ENCODE measurements at places on chromosomes 2 and 18.
A peak's percentile ranks its signal among the peaks of the same experiment; 100 is the strongest.

- DNase-seq = no peak
Observed at GRCh38 chr18:13273800-13274199, 55.2 kb downstream of the LDLRAD4 start.

- no peak for DNase-seq
Observed at GRCh38 chr2:217930761-217931563, 71.8 kb downstream of the TNS1 start.

DNA sequence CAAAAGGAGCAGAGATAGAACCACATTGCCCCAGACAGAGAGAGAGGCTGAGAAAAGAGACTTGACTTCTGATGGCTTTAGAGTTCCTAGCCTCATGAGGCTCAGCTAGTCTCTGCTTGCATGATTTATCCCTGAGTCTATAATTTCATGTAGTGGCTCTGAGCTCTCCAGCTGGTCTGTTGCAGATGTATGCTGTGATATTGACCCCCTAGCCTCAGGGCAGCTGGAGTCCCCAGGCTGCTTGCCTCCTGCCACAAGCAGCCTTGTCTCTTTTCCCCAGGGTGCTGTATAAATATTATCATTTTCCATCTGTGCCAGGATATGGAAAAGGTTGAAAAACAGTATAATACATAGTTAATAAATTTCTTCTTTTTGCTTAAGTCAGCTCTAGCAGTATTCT lies 467.6 kb upstream of the CWC22 start:
- DNase-seq = no peak

GRCh38 chr2:193985272-193985671 lies 1671.8 kb upstream of the SLC39A10 start:
- no peak for DNase-seq

DNA sequence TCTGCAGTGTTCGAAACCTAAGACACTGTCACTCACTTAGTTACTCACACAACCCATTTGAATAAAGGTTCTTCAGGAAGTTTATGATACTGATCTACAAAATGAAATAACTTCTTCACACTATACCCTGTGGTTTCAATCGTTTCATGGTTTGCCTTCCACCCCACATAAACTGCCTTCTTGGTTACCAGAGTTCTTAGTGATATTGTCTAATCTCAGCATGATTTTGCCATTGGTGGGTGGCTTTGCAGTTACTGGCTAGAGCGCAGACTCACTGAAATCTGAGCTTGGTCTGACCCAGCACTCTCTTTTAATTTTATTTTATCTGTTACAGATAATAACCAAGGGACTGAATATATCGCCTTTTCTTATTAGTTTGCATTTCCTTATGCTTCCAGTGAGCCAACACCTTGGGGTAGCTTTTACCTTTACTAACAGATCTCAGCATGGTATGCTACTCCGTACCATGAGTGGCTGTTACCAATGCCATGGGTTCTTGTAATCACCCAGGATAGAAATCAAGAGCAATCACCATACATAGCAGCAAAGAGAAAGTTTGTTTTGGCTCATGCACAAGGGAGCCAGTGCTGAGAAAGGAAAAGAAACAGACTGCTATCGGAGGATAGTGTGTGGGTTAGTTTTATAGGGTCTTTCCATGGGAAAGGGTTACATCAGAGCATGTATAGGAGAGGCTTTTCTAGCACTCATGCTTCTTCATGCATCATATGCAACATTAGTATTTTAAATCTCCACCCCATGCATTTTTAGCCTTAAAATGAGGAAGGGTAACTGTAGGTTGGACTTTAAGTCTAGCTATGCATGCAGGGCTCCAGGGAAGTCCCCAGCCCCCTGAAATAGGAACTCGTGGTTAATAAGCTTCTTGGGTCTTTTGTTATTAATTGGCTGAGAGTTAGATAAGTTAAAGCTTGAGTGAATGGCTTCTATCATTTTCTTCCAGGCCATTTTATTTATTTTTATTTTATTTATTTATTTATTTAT lies 33.3 kb downstream of the ANXA4 start:
- DNase-seq = no peak

- no peak for DNase-seq
Observed at GRCh38 chr2:189511960-189512319, 68.6 kb downstream of the SLC40A1 start.

GRCh38 chr2:130258356-130258755 lies 60.1 kb upstream of the TUBA3E start:
- DNase-seq = no peak

DNA sequence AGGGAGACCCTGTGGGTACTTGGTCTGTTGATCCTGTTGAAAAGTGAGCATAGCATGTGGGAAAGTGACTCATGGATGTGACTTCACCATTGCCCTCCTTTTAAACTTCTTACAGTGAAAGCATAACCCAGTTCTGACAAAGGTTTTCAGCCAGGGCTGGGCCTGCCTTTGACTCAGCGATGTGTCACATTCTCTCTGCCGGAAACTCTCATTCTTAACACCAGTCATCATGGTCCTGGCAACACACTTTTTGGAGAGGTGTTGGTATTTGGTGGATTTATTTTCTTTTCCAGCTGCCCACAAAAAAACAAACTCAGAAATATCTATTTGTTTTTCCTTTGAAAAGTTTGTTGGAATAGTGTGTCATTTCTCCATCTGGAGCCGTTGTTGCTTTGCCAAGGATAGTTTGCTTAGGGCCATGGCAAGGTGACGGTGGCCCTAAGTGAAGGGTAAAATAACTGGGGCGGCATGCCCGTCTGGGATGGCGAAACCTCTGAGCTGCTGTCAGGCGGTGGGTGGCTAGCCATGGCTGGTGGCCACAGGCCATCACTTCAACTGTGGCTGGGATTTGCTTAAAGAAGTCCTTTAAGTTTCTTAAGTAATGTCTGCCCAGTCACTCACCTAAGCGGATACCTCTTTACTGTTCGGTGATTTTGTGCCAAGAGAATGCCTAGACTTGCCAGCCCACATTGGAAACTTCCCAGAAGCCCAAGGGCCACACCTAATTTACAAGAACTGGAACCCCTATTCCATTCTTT lies 123.3 kb downstream of the LTBP1 start:
- peak; percentile 17 for DNase-seq

DNA sequence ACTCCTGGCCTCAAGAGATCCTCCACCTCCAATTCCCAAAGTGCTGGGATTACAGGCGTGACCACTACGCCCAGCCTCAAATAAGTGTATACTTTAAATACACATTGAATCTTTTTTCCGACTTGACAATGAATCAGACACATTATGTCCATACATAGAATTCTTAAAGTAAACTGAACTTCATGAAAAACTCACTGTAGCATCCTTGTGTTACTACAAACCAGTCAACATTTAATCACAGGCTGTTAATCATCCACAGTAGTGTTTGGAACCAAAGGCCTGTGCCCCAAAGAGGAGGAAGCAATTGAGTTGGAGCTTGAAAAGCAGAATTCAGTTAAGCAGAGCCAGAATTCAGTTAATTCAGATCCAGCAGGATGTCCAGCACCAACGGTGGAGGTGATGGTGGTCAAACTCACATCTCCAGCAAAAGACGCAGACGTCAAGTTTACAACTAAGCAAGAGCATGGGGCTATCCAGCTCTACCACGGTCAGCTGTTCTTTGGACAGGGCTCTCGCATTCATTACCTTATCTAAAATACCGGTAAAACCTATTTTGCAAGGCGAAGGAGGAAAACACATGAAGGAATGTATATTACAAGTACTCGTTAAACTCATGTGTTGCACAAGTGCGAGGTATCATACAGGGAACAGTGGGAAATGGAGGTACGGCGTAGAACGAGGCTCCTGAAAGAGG lies 1.2 kb downstream of the SLC39A6 start:
- DNase-seq = no peak

- no peak for DNase-seq
Observed at GRCh38 chr2:156763174-156763573, 327.0 kb downstream of the GPD2 start.

GRCh38 chr2:143551971-143552650 lies 422.9 kb downstream of the ARHGAP15 start:
- DNase-seq = no peak

DNA sequence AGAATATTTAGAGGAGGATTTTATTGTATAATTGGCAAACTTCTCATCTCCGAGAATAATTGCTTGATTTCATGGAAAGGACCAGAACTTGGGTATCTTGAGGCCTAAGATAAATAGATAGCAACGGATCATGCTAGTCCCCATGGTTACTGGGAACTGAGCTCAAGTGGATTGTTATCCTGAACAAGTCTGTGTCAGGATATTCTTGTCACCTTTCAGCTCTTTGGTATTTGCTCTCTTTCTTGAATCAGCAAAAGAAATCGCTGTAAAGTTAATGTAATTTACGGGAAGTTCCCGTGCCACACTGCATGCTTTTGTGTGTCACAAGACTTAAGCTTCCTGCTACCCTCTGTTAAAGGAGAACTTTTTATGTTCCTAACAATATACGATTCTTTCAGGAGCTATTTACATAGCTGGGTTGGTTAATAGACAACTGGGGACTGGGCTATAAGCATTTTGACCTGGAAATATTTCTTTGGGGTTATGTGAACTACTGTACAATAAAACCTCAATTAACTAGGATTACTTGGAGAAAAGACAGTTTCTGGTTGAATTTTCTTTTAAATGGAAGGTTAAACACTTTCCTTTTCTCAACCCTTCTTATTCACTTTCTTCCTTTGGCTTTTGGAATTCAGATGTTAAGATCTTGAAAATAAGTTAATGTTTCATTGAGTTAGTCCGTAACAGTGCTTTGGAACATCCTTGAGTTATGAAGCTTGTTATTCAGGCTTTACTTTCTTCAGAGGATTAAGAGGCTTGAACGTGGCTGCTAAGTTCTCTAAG lies 151.2 kb downstream of the FMNL2 start:
- DNase-seq = no peak

DNA sequence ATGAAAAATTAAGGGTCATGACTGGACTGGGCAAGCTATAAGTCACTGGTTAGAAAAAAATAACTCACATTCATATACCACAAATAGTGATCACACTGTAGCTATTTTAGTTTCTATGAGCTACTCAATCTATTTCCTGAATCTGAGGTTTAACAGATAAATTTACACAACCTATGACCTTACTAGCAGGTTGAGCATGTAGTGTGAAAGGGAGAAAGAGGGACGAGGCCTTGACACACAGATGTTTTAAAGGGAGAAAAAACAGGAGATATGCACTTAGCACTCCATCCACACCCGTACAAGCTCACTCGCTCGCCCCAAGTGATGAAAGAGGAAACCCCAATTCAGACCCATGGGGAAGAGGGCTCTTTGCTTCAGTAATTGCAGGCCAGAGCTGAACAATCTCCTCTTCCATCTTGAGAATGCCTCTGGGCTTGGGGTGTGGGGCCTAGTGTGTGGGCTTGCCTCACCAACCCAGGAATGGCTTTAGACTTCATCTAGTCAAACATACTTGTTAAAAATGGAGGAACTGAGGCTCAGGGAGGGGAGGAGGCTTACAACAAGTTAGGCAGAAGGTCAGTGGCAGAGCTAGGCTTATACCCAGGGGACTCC lies 10.7 kb downstream of the CYRIA start:
- no peak for DNase-seq

DNA sequence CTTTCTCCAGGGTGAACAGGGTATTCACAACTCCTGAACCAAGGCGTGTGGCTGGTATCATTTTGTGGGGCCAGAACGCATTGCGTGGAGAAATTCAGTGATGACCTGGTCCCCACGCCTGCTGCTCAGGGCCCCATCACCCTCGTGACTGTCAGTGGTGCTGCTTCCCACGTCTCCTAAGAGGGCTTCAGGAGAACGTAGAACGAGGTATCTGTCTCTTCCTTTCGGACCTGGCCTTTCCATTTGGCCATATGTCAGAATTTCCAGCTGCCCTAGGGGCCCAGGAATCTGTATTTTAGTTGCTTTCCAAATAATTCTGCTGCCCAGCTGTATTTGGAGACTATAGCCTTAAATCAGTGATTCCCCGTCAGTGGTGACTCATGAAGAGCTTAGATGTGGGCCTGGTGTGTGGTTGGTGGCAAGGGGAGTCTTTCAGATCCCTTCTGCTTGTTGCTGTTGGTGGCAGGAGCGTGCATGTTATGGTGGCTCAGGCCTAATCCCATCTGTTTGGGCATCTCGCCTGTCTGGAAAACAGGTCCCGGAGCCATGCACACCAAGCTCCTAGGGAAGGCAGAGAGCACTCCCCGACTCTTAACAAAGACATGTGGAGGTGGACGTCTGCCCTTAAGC lies 56.4 kb downstream of the NPAS2 start:
- DNase-seq = no peak

- DNase-seq = no peak
Observed at GRCh38 chr18:10465174-10465939, 10.9 kb downstream of the APCDD1 start.

DNA sequence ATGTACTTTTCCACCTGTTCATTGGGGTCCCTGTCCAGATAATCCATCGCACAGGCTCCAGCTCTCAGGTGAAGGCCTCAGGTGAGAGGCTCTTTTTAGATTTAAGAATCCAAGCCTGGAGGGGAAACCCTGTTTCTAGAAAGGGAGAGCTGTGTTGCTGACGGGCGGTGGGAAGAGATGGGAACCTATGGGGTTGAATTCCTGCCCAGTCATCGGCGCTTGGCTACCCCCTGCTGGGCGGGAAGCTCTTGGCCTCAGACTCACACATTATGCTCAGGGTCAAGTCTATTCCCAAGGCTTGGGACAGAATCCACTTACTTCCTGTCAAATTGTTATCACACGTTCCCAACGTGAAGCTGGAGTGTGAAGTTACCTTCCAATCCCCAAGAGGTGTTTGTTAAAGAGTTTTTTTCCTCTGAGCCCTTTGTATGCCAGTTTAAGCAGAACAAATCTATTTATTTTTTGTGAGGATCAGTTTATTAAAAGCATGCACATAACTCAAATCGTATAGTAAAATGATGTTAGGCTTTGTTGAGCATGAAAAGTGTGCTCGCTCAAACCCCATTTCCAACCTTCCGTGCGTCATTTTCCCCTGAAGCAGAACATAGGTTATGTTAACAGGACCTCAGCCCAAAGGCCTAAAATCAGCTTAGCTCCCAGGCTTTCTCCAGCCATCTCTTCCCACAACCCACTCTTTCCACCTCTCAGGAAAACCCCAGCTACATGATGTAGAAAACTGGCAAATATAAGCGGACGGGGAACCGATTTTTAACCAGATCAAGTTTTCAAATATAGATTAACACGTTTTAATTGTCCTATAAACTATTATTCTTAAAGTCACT lies 181.7 kb upstream of the ETAA1 start:
- no peak for DNase-seq

DNA sequence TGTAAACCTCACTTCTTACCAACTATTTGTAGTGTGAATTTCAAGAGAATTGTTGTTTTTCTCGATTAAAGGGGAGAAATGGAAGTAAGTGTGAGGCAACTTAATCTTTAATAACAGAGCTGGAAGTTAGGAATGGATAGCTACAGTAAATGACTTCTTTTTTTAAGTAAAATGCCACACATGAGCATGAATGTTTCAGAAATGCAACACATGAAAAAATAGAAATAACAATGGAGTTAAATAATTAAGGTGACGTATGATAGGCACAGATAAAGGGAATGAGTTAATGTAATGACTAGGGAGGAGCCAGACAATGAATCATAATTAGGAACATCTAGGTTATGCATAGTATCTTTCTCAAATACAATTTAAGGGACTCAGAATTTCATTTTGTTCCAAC lies 3.4 kb downstream of the REL start:
- DNase-seq = no peak
